T-helper 17 cell (primary cell): ENCODE measurements at places on chromosomes 6 and 20. TPM values are rescaled to one million over a fixed set of nuclear protein-coding genes. Genes with fewer than 3 reads are reported as not detected.

The HLA-DOB gene
- total RNA-seq, result 6.6 TPM

The MYCT1 gene
- 4.6 TPM for total RNA-seq

The CTCFL gene
- not detected for total RNA-seq

The NKAIN4 gene
- total RNA-seq, result not detected

The NMBR gene
- total RNA-seq, result not detected

The KCNK16 gene
- not detected for total RNA-seq

The TAF8 gene
- 28.7 TPM for total RNA-seq

The C6orf141 gene
- not detected for total RNA-seq

The PKIG gene
- total RNA-seq, result 2.2 TPM

The NR2E1 gene
- not detected for total RNA-seq

The SAMHD1 gene
- 275 TPM for total RNA-seq

The ARHGAP40 gene
- not detected for total RNA-seq

The UQCC2 gene
- 19.8 TPM for total RNA-seq

The TMC2 gene
- total RNA-seq, result not detected

The MRAP2 gene
- total RNA-seq, result not detected

The CFAP206 gene
- 0.30 TPM for total RNA-seq

The LZTS3 gene
- 19.1 TPM for total RNA-seq

The TMEM151B gene
- total RNA-seq, result not detected

The MCCD1 gene
- total RNA-seq, result not detected

The PHF1 gene
- total RNA-seq, result 448 TPM

The SPDEF gene
- 0.35 TPM for total RNA-seq

The IP6K3 gene
- total RNA-seq, result not detected

The FBXO30 gene
- total RNA-seq, result 2.5 TPM

The NRM gene
- total RNA-seq, result 4.7 TPM

The TMEM244 gene
- not detected for total RNA-seq

The WASF1 gene
- 3.8 TPM for total RNA-seq

The GABRR1 gene
- not detected for total RNA-seq

The TREML2 gene
- total RNA-seq, result 3.8 TPM

The TP53INP2 gene
- 62.0 TPM for total RNA-seq

The VWA7 gene
- 2.8 TPM for total RNA-seq

The PTPN1 gene
- 65.5 TPM for total RNA-seq

The SCRT2 gene
- total RNA-seq, result not detected

The SCGN gene
- total RNA-seq, result not detected

The HCRTR2 gene
- total RNA-seq, result not detected

The CTAGE9 gene
- not detected for total RNA-seq
